Activated T-cell treated with anti-CD3 and anti-CD28 coated beads, Interleukin-2, amount 50 U/mL, for 48 hours (primary cell): ENCODE measurements at places on chromosomes 1 and 21.

GRCh38 chr1:154081386-154082126, 73.3 kb downstream of the NUP210L start:
- DNase-seq, result no peak

DNA sequence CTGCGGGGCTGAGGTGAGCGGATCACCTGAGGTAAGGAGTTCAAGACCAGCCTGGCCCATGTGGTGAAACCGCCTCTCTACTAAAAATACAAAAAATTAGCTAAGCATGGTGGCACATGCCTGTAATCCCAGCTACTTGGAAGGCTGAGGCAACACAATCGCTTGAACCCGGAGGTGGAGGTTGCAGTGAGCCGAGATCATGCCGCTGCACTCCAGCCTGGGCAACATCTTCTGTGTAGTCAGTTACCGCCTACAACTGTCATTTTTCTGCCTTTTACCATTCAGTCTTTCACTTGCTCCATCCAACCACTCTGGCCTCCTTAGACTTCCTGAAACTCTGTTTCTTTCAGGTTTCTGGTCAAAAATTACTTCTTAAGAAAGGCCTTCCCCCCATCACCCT, 2.2 kb downstream of the MYCBP start:
- no peak for DNase-seq

DNA sequence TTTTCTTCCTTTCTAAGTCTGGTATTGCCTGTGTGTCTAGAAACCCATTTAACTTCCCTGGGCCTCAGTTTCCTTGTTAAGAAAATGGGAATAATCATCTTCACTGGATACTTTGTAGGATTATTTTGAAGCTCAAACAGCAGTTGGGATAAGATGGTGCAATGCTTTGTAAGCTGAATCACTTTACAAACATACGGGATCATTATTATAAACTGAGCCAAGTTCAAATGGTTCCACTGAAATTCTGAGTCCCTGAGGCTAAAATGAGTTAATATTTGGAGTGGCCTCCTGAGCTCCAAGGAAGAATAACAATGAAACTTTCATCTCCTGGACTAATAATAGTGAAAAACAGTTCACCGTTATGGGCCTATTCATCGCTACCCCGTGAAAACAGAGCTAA, 388.0 kb downstream of the PLPP3 start:
- no peak for DNase-seq

DNA sequence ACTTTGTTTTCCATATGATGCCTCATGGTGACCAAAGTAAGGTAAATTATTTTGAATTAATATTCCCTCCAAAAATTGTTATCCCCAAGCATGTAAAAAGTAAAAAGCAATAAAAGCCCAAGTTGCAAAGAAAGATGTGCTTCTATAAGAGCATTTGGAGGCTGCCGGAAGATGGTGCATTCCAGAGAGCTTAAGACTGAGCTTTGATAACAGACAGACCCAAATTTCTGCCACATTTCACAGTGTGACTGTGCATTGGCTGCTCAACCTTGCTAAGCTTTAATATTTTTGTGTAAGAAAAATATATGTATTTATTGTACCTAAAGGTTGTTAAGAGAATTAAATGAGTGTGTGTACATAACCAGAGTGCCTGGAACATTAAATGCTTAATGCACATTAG, 67.9 kb downstream of the CYYR1 start:
- no peak for DNase-seq

GRCh38 chr1:165930961-165931360, 103.5 kb downstream of the UCK2 start:
- DNase-seq, result no peak

DNA sequence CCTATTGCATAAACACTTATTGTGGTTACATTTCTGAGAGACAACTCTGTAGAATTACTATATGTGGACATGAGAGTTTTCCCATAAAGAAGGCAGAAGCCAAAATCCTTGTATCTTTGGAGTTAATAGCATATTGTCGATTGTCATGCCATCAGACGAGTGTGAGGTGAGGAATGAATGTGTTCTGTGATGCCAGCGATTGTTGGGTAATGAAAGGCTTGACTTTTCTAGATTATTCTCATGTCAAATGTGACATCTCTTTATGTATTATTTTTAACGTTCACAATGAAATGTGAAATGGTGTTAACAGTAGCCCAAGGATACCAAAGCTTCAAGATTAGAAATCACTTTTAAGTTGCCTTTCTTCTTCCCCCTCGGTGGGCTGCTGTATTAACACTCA, 84.9 kb downstream of the C1orf21 start:
- no peak for DNase-seq

DNA sequence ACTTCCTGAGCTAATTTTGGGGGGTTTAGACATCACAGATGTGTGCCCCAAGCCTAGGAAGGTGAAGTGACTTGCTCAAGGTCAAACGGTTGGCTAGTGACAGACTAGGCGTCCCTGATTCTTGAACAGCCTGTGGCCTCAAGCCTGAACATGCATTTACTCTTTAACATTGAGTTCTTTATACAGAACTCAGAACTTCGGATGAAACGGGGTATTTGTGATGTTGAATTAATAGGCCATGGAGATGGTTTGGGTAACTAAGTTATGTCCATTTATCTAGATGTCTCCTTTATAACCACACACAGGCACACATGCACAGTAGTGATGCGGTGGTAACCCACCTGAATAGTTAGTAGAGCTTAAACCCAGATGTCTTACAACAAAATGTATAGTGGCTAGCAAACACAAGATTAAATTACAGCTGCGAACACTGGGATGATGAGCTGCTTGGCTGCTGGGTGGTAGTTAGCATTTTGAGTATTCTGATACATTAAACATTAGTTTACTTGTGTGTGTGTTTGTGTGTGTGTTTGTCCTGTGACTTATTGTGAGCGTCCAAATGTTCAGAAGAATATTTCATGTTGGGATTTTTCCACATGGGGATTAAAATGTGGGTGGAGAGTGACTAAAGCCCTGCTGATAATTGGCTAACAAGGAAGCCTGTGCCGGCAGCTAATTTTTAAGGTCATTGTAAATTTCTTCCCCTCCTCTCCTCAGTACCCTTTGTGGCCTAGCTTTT, 2.3 kb downstream of the ATP1A1 start:
- DNase-seq, result no peak

GRCh38 chr21:44316277-44316900, 16.5 kb downstream of the PFKL start:
- no peak for DNase-seq

DNA sequence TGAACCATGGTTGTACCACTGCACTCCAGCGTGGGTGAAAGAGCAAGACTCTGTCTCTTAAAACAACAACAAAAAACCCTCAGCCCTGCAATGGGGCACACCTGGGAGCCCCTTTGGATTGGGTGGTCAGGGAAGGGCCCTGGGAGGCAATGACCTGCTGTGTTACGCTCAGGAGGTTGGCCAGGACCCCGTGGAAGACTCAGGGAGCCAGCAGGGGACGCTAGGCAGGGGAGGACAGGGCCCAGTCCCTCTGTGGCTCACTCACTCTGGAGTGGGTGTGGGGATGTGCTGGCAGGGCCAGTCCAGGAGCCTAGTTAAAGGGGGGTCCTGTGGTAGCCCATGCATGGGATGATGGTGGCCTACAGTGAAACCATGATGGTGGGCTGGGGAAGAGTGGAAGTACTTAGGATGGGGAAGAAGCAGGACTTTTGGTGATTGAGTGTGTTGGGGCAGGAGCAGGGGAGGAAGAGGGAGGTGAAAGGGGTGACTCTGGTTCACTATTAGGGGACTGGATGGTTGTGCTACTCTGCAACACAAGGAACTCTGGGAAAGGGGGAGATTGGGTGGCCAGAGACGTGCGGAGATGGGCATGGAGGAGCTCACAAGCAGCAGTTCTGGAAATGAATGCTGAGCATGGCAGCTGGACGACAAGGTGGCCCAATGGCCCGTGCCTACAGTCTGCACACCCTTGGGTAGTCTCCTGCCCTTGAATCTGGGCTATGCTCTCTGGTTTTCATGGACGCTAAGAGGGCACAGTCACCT, 56.3 kb upstream of the FAM20B start:
- DNase-seq, result no peak
